ENCODE measurements at places on chromosomes 1 and 21. TPM values are rescaled to one million over a fixed set of nuclear protein-coding genes. Genes with fewer than 3 reads are reported as not detected.
A peak's percentile ranks its signal among the peaks of the same experiment; 100 is the strongest.

SYT2 gene
- not detected for total RNA-seq

LMOD1 gene
- 29.9 TPM for total RNA-seq

FAM43B gene
- 0.38 TPM for total RNA-seq

DNA sequence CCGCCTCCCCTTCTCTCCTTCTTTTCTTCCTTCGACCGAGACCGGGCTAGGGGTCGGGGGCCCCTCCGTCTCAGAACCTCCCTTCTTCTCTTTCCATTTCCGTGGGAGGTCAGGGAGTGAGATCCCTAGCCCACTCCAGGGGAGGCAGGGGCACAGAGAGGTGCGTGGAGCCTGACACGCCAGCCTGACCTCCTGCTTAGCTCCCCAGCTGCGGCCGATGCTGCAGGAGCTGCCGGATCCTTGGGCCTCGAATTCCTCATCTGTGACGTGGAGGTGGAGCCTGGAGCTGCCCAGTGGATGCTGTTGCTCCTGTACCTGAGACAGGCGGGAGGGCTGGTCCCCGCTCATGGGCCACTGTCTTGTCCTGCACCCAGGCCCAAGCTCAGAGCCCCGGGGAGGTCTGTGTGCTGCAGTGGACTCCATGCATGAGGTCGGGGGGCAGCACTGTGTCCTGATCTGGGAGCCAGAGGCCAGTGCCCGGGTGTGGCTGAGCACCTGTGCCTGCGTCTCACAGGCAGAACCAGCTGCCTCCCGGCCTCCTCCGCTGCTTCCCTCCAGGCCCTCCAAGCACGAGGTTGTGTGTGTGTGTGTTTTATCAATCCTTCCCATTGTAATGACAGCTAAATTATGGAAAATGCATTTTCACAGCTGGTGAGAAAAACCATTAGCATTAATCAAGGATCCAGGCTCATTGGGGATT is 55.3 kb upstream of the TTC34 start:
- H3K27me3 ChIP-seq = peaks cover 75% of the 10 kb centered on the region
- no peak overlapping the region for H3K27ac ChIP-seq
- H3K4me1 ChIP-seq = peaks cover 4% of the 10 kb centered on the region
- no peaks in the 10 kb centered on the region for H3K36me3 ChIP-seq
- no peak for DNase-seq
- H3K4me3 ChIP-seq = no peak overlapping the region

DNA sequence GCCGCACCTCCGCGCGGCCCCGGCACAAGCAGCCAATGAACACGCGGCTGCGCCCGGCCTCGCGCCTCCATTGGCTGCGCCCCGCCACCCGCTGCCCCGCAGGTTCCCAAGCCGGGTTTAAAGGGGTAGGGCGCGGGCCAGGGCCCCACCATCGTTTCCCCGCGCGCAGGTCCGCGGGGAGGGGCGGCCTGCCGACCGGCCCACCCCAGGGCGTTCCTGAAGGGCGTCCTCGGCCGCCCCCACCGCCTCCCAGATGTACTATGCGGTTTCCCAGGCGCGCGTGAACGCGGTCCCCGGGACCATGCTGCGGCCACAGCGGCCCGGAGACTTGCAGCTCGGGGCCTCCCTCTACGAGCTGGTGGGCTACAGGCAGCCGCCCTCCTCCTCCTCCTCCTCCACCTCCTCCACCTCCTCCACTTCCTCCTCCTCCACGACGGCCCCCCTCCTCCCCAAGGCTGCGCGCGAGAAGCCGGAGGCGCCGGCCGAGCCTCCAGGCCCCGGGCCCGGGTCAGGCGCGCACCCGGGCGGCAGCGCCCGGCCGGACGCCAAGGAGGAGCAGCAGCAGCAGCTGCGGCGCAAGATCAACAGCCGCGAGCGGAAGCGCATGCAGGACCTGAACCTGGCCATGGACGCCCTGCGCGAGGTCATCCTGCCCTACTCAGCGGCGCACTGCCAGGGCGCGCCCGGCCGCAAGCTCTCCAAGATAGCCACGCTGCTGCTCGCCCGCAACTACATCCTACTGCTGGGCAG is at the start of gene OLIG1:
Gene OLIG1, plus strand, starts transcription at position 148 of the 750 bp plus-strand sequence. Its CDS starts 106 bp downstream, at position 254.
- no peak for DNase-seq
- no peak within 1 kb of the TSS for H3K27ac ChIP-seq
- peaks cover 100% of the 10 kb centered on the region for H3K27me3 ChIP-seq
- H3K4me1 ChIP-seq = peaks cover 25% of the 10 kb centered on the region
- peak within 1 kb of the TSS; percentile 49 for H3K4me3 ChIP-seq

DNA sequence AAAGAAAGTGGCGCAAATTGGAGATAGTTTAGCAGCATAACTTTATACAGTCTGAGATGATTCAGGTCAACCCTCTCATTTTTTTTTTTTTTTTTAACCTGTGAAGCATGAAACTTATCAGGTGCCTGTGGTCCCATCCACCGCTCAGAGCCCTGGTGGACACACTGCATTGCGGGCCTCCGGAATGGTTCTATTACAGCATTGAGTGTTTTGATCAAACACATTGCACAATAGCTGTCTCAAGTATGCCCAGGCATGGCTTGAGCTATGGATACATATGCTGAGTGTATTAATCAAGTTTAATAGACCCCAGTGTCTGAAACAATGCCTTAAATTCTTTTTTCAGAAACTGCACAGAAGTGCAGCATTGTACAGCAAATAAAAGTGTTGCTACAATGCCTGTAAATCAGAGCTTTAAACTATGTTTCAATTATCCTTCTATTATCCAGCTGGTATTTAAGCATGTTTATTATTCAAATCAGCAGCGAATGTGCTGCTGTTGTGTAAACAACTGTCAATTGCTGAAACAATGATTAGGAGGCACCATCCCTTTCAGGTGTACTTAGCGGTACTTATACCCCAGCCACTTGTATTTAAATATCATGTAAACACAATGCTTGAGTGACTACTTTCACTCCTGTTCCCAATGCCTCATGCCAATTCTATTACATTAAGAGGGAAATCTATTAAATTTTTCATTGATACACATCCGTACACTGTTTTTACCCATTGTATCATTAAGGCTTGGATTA is 456.6 kb downstream of the RPS6KC1 start:
- H3K27ac ChIP-seq = no peak overlapping the region
- no peaks in the 10 kb centered on the region for H3K36me3 ChIP-seq

GRCh38 chr1:117952386-117952785 is 22.8 kb downstream of the WDR3 start:
- H3K4me1 ChIP-seq = no peaks in the 10 kb centered on the region
- no peak overlapping the region for H3K4me3 ChIP-seq
- H3K27me3 ChIP-seq = no peaks in the 10 kb centered on the region
- peaks cover 99% of the 10 kb centered on the region for H3K36me3 ChIP-seq

CCDC17 gene
- total RNA-seq = 4.6 TPM

GBP6 gene
- 0.26 TPM for total RNA-seq

DNA sequence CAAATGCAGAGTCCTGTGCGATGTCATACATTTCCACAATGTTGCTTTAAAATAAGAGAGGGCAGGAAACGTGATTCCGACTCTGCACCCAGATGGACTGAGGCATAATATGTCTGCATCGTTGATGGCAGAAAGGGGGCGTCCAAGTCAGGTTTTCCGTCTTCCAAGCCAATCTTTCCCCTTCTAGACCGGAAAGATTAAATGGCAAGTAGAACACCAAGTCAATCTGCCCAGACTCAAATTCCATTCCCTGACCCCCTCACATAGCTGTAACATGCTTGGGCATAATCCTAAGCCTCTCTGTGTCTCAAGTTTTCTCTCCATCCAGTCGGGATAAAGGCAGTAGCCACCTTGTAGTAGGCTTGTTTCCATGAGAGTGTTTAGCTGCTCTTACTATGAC is 14.4 kb downstream of the PCP4 start:
- no peaks in the 10 kb centered on the region for H3K4me1 ChIP-seq
- H3K27me3 ChIP-seq = no peaks in the 10 kb centered on the region
- DNase-seq = no peak
- no peak overlapping the region for H3K27ac ChIP-seq

FCRL1 gene
- not detected for total RNA-seq

GRCh38 chr1:52368383-52369172 is 2.6 kb upstream of the CC2D1B start:
- H3K36me3 ChIP-seq = no peaks in the 10 kb centered on the region
- peak overlapping the region; percentile 59 for H3K4me3 ChIP-seq
- H3K27ac ChIP-seq = peak overlapping the region; percentile 85
- no peak for DNase-seq

- DNase-seq = no peak
- H3K4me1 ChIP-seq = no peaks in the 10 kb centered on the region
- H3K4me3 ChIP-seq = no peak overlapping the region
These were observed 611.7 kb downstream of the NUF2 start for GRCh38 chr1:163933437-163933836.

BGLAP gene
- 1.2 TPM for total RNA-seq

DNA sequence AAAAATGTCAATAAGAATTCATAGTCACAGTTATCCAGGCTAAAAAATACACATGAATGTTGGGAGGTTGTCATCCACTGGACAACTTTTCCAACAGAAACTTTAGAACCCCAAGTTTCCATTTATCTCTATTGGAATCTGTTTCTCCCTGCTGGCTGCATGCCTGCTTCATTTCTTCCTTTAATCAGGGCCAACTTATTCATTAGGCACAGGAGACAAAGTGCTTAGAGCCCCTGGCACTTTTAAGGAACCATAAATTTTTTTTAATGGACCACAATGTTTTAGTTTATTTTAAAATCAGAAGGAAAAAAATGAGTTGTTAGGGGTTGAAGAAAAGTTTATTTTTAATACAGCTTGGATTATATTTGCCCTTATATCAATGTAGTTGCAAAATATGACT is 26.7 kb upstream of the C2CD2 start:
- H3K4me3 ChIP-seq = no peak overlapping the region
- H3K36me3 ChIP-seq = no peaks in the 10 kb centered on the region
- no peak for DNase-seq
- no peak overlapping the region for H3K27ac ChIP-seq
- peaks cover 14% of the 10 kb centered on the region for H3K4me1 ChIP-seq
- no peaks in the 10 kb centered on the region for H3K27me3 ChIP-seq

GRCh38 chr1:62462370-62462769 is 25.5 kb downstream of the USP1 start:
- no peak overlapping the region for H3K4me3 ChIP-seq
- no peaks in the 10 kb centered on the region for H3K27me3 ChIP-seq
- no peak overlapping the region for H3K27ac ChIP-seq

DNA sequence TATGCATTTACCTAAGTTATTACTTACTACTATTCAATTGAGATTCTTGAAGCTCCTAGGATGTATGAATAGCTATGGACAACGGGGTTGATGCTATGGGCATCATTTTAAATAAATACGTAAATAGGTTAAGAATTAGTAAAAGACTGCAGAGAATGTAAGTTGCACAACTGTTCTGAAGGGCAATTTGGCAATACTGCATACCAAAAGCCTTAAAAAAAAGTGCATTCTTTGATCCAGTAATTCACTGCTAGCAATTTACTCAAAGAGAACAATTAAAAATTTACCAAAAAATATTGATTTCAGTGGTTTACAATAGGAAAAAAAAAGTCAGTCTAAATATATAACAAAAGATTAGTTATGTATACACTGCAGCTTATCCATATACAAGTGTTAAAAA is 3.5 kb downstream of the ARPC5 start:
- H3K36me3 ChIP-seq = peaks cover 29% of the 10 kb centered on the region
- DNase-seq = no peak
- peak overlapping the region; percentile 79 for H3K4me3 ChIP-seq
- no peak overlapping the region for H3K27ac ChIP-seq
- H3K4me1 ChIP-seq = peaks cover 75% of the 10 kb centered on the region
- H3K27me3 ChIP-seq = no peaks in the 10 kb centered on the region

DNA sequence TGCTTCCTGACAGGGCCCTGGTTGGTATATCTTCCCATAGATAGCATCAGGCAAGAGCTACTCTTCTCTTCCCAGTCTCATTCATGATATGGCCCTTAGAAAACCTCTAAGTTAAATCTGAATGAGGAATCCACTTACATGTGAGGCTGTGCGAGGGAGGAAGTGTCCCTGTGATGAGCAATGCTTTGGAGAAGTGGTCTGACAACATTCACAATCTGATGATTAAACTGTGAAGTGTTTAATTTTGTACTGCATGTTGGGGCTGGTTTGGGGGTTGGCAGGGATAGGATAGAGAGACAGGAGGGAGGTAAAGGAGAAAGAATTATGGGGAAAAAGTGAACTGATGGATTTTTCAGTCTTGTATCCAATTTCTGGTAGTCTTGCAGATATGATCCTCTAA is 421.2 kb upstream of the DAB1 start:
- no peak for DNase-seq
- no peak overlapping the region for H3K27ac ChIP-seq
- no peaks in the 10 kb centered on the region for H3K27me3 ChIP-seq
- no peak overlapping the region for H3K4me3 ChIP-seq
- no peaks in the 10 kb centered on the region for H3K4me1 ChIP-seq
- no peaks in the 10 kb centered on the region for H3K36me3 ChIP-seq

DNA sequence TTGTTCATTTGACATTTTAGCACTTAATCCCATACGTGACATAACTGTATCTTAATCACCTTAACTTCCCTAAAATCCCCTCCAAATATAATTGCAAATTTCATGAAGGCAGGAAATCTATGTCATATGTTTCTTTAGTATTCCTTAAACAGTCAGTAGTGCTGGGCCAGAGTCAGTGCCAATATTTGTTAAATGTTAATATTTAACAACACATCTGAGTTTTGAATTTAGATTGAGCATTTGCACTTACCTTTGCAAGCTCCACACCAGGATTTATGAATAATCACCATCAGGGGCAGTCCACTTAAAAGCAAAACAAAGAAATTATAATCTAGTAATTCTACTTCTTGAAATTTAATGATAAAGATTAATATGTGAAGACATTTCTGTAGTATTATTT is 5.3 kb downstream of the KTI12 start:
- no peaks in the 10 kb centered on the region for H3K27me3 ChIP-seq
- H3K36me3 ChIP-seq = peaks cover 26% of the 10 kb centered on the region
- H3K4me1 ChIP-seq = peaks cover 18% of the 10 kb centered on the region
- H3K27ac ChIP-seq = no peak overlapping the region
- no peak for DNase-seq
- H3K4me3 ChIP-seq = no peak overlapping the region

DNA sequence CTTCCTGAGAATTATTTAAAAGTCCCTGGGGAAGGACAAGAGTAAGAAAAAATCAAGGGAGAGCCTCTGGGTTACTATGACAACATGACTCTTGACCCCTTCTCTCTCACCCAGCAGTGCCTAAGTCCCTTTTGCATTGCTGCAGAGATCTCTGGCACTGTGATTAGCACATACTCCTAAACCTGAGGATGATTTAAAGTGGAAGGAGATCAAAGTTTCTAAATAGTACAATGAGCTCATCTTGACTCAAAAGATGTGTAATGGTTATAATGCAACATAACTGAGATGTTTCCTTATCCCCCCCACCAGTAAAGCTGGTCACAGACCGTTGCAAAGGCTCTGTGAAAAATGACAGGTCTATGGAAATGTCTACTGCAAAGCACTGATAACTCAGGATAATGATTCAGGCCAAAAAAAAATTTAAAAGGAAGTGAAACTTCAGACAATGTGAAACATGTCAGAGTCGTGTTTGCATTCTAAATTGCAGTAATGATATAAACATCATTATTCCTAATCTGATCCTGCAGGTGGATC is 519.2 kb downstream of the KIF26B start:
- no peak for DNase-seq
- no peaks in the 10 kb centered on the region for H3K27me3 ChIP-seq
- no peak overlapping the region for H3K27ac ChIP-seq
- H3K36me3 ChIP-seq = no peaks in the 10 kb centered on the region
- H3K4me1 ChIP-seq = no peaks in the 10 kb centered on the region
- no peak overlapping the region for H3K4me3 ChIP-seq
